GM06990 (cell line): ENCODE measurements at places on chromosomes 6 and 20.

GRCh38 chr20:17956099-17956685 lies 12.4 kb downstream of the SNX5 start:
- DNase-seq, result no peak

- DNase-seq, result no peak
Observed at GRCh38 chr6:136158971-136159370, 91.1 kb downstream of the MTFR2 start.

- no peak for DNase-seq
Observed at GRCh38 chr6:155962276-155962675, 506.6 kb upstream of the NOX3 start.

DNA sequence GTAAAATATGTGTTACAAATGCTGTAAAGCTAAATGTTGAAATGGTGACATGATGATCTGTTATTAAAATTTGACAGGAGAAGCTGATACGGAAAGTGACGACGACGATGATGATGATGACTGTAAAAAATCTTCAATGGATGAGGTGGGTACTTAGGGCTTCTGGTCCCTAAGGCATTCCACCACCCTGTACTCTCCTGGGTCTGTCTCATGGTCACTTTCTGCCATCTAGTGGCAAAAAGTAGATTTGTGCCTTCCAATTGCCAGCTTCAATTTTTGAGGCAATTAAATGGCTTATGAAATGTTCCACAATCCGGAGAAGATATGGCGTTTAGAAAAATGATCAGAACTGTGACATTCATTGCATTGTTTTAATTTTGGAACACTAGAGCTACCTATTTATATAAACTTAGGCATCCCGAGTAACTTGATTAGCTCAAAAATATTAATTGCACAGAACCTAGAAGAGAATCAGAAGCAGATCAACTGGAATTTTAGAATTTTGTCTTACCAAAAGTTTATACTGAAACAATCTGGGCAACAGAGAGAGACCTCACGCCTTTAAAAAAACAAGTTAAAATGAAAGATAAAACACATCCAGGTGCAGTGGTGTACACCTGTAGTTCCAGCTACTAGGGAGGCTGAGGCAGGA lies 346.5 kb upstream of the PLCB4 start:
- no peak for DNase-seq

- no peak for DNase-seq
Observed at GRCh38 chr6:133218852-133219251, 22.3 kb upstream of the EYA4 start.

GRCh38 chr6:95216555-95216954 lies 360.8 kb upstream of the MANEA start:
- no peak for DNase-seq

DNA sequence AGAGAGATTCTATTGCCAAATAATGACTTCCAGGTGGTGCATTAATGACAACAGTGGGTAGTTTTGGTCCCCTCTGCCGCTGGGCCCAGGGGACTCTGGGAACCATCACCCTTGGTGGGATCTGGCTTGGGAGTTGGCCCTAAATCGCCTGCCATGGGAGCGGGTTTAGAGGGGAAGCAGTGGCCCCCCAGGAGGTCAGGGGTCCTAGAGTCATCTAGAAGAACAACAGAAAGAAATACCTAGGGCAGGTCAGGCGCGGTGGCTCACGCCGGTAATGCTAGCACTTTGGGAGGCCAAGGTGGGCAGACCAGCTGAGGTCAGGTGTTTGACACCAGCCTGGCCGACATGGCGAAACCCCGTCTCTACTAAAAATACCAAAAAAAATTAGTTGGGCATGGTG lies 17.8 kb upstream of the ARFGEF2 start:
- no peak for DNase-seq

DNA sequence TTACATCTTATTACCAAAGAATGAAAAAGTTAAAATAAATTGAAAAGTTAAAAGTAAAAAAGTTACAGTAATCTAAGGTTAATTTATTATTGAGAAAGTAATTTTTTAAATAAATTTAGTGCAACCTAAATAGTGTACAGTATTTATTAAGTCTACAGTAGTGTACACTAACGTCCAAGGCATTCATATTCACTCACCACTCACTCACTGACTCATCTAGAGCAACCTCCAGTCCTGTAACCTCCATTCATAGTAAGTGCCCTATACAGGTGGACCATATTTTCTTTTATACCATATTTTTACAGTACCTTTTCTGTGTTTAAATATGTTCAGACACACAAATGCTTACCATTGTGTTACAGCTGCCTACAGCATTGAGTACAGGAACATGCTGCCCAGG lies 624.7 kb upstream of the NOX3 start:
- no peak for DNase-seq

DNA sequence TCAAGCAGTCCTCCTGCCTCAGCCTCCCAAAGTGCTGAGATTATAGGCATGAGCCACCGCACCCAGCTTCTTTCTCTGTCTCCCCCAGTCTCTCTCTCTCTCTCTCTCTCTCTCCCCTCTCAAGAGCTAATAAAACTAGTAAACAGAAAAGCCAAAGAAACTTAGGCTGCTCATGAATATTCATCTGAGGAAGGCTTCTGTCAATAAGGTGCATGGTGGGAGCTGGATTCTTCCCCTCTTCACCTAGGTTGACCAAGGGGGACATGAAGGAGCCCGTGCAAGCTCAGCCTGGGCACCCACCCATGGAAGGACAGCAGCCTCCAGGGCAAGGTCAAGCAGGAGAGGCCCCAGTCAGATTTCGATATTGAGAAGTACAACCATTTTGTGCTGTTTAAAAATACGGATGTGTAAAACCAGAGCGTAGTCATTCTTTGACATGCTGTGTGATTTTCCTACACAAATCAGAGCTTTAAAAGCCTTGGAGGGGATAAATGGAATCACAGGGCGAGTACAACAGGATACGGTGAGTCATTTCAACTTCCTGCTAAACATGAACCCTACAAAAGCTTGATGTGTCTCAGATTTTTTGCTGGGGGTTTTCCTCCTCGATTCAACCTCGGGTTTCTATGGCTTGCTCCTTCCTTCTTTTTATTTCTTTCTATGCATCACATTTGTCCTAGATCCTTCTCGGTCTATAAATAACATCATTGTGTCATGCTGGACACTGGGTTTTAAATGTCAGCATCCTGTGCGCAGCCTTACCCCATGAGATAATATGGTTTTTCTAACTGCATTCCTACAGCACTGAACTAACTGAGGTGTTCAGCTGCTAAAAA lies 368.9 kb upstream of the JARID2 start:
- DNase-seq, result peak; percentile 81

DNA sequence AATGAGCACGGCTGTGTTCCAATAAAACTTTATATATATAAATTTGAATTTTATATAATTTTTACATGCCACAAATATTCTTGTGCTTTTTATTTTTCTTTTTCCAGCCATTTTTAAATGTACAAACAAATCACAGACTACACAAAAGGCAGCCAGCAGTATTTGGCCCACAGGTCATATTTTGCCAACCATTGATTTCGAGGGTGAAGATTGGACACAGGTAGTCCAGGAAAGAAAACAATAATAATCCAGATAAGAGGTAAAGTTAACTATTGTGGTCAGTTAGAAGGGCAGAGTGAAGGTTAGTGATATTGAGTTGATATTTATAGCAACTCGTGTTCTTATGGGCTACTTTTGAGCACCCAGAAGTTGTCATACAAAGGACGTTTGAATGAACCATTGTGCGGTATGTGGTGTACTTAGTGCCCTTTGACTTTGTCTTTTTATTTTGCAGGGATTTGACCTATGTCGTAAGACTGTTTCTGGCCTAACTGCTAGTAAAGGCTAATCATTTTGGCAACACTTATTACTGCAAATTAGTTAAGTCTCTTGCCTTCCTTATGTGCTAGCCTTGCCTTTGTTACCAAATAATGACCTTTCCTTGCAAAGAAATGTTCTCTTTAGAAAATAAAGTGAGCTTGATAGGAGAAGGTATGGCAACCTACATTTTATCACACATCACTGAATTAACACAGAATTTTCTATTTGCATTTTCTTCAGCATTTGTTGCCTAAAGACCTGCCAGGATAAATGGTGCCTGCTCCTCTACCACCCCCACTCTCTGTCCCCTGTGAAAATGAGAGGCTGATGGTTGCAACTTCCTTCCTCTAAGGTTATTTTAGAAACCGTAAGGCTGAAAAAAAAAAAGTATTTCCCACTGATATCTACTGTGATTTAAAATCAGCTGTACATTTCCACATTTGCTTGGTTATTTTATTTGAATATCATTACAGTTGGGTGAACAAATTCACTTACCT lies 493.9 kb upstream of the SOX4 start:
- peak; percentile 9 for DNase-seq

- no peak for DNase-seq
Observed at GRCh38 chr6:112054001-112054400, at the start of gene CCN6. CCN6 (plus strand) TSS chr6:112054104; CDS start chr6:112054358, 254 bp downstream.

DNA sequence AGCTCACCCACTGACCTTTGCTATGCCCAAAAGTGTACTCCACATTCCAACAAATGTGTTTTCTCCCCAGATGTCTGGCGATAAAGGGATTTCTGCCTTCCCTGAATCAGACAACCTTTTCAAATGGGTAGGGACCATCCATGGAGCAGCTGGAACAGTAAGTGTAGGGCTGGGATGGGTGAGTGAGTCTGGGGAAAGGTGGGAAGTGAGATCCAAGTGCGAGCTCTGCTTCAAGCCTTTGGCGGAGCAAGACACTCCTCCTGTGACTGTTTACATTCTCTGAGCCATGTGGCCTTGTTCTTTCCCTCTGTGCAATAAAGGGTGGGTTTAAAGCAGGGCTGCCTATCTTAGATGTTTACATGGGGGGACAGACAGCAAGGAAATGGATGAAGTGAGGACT lies 1.9 kb downstream of the UBE2C start:
- no peak for DNase-seq

GRCh38 chr20:38272961-38273360 lies 12.4 kb upstream of the KIAA1755 start:
- no peak for DNase-seq

DNA sequence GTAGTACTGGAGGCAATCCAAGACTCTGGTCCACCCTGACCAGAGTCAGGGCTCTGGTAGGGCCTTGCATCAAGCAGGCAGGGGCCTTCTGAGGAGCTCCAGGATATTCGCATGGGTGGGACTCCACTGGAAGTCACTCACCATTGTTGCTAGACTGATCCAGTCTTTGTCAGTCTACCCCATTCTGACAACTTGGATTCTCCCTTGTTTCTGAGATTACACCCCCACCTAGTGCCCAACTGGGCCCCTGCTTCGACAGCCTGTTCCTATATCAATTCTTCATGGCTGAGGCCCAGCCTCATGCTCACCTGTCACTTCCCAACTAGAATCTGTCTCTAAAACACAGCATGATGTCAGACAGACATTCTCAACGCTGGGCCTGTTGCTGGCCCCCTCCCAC lies 5.2 kb downstream of the SLC35D3 start:
- DNase-seq, result no peak

DNA sequence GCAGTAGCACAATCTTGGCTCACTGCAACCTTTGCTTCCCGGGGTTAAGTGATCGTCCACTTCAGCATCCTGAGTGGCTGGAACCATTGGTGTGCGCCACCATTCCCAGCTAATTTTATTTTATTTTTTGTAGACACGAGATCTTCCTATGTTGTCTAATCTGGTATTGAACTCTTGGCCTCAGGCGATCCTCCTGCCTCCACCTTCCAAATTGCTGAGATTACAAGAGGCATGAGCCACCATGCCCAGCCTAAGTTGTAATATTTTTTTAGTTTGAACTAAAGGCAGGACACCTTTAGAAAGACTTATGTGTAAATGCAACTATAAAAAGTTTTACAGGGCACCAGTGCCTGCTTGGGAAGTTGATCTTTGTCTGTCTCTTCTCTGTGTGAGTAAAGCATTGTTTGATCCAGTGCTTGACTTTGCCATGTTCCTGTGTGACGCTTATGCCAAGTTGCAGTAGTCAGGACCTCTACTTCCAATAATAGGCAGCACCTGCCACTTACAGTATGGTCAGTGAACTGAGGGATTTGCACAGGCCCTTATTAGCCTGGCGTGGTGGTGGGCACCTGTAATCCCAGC lies 46.9 kb downstream of the JARID2 start:
- DNase-seq, result no peak
